ENCODE measurements at places on chromosomes 12 and 14.

- DNase-seq: no peak
These were observed 1.7 kb downstream of the OTX2 start for GRCh38 chr14:56808383-56809269.

DNA sequence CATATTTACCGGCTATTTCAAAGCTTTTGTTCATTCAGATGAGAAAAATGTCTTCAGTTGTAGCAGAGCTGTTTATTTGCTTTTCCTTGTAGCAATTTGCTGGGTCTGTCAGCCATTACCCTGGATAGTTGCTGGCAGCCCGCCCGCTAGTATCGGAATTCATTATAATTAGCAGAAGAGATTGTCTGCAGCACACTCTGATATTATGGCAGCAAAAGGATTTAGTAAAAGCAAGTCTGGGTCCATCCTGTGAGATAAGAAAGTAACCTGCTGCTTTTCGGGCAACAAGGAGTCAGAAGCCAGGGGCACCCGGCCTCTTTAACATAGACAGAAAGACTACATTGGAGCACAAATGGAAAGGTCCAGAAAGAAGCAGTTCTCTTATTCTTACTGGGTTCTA lies 6.1 kb upstream of the SLC35E3 start:
- no peak for DNase-seq

GRCh38 chr14:93050761-93051160 lies 65.0 kb downstream of the ITPK1 start:
- DNase-seq: no peak

- DNase-seq: no peak
These were observed 15.2 kb downstream of the ANHX start for GRCh38 chr12:133220521-133220920.

GRCh38 chr12:69671597-69671996 lies 27.5 kb downstream of the BEST3 start:
- DNase-seq: no peak

- DNase-seq: no peak
These were observed at the start of gene TMEM229B for GRCh38 chr14:67487937-67488893. TMEM229B (minus strand) TSS chr14:67488721; CDS start chr14:67473923, 14,798 bp downstream.

GRCh38 chr14:102907980-102908730 lies 14.3 kb upstream of the AMN start:
- no peak for DNase-seq

DNA sequence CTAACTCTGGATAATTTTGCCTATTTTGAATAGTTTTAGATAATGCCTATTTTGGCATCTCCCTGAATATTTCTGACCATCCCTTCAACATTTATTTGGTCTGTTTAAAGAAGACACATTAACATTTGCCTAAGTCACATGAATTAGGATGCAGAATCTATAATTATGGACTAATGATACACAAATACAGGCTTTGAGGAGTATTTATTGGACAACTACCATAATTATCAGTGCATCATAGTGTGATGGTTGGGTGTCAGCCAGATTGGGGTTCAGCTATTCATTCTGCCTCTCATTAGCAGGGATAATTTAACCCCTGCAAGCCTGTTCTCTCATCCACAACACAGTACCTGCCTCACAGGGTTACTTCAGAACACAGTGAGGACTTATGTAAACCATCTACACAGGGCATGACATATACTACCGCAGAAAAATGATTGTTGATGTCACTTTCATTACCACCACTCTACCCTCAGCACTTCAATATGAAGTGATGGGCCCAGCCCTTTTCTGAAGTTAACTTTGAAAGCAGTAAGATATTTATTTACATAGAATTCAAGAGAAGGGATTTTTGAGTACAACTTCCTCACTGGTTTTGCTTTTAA lies 14.4 kb downstream of the PRKCH start:
- no peak for DNase-seq

DNA sequence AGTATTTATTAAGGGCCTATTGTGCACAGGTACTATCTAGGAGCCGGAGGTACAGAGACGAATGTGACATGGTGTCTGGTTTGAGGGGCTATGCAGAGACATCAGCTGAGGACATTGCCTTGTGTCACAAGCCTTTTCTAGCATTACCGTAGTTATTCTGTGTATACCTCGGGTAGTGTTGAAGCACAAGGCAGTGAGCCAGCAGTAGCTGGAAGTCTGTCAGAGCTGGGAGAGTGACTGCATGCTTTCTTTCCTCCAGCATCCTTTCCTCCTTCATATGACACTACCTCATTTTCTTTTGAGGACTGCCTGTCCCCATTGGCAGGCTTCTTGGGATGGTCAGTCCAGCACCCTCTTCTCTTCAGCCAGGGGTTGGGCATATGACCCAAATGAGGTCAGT lies 77.0 kb downstream of the POLR3B start:
- no peak for DNase-seq

GRCh38 chr12:63090716-63091115 lies 60.3 kb downstream of the AVPR1A start:
- DNase-seq: no peak

GRCh38 chr14:73381380-73382013 lies 76.8 kb downstream of the NUMB start:
- no peak for DNase-seq

DNA sequence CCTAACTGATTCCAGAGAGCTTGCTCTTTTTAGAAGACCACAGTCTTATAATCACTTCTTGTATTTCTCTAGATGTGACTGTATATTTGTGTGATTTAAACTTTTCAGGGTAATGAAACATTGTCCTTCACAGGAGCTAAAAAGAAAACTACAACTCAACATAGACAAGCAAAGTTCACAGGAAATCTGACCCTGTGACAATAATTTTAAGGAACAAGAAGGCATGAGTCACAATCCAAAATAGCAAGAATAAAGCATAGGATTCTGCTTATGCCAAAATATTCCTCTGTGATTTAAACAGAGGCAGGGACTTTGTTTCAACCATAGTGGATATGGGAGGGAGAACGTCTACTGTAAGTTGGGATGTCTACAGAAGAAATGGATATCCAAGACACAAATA lies 44.3 kb downstream of the GPR65 start:
- DNase-seq: no peak

DNA sequence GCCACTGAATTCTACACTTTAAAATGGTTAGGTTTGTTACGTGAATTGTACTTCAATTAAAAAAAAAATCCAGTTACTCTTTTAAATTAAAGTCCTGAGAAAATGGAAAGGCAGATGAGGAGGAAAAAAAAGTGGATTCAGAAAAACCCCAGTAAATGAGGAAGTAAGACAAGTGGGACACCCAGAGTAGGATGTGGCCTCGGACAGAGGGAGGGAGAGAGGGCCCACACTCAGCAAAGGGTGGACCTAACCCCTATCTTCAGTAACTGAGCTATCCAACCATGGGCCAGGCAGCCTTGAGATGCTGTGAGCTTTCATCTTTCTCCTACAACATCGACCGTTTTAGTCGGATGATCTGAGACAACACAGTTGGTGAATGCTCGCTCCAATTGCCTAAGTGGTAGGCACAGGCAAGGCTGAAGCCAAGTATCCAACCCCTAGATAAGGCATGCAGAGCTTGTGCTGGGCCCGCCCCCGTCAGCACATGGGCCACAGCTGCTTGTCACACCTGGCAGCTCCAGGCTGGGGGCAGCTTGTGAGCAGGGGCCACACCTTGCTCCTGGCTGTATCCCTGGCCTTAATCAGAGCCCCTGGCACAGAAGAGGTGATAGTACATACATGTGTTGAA lies 142.1 kb downstream of the TTC7B start:
- no peak for DNase-seq

DNA sequence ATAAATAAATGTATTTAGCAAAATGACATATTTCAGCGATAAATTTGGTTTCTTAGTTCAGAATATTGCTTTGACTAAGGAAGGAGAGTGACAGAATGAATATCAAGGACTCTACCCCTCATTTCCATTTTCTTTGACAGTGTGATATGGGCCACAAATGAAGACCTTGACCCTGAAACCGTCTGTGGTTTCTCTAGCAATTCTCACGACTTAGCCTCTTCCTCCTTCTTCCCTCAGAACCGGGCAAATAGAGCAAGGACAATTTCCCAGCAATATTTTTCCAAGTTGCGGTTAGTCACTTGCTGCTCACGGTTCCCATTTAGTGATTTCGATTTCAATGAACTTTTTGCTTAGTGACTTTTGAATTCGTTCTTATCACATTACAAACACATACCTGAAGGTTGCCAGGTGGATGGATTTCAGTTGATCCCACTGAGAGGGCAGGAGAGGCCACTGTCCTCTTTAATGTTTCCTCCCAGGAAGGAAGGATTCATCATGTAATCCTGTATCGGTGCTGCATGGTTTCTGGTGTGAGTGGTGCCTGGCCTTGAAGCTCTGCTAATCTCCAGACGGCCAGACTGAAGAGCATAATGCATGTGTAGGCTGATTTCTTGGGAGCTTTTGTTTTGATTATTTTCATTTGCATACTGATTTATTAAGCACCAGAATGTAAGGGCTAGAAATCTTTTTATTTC lies 77.6 kb downstream of the CHST11 start:
- DNase-seq: no peak

- DNase-seq: no peak
These were observed 649.3 kb downstream of the RPS29 start for GRCh38 chr14:48936849-48937248.

- DNase-seq: no peak
These were observed 86.5 kb downstream of the DAD1 start for GRCh38 chr14:22502551-22502950.

DNA sequence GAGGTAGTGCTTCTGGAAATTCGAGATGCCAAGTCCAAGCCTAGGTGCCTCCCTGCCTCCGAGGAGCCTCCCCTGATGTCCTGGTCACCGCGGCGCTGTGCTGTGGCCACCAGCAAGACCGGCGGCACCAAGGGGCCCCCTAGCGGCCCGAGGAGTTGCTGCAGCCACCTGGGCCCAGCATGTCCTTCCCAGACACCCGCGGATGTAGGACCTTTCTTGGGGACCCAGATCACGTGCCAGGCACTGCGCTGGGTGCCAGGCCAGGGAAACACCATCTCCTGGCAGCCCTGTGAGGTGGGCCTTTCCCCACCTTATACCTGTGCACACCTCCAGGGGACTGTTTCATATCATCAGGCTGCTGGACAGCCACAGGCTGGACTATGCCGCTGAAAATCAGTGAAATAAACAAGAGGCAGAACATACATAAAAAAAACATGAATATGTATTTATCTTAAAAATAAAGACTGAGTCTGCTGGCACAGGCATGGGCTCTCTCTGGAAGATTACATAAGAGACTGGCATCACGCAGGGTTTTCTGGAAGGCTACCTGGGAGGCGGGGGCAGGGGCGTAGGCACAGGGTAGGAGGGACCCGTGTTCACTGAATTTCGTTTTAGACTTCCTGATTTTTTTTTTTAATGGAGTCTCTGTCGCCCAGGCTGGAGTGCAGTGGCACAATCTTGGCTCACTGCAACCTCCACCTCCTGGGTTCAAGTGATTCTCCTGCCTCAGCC lies 15.9 kb upstream of the HHIPL1 start:
- DNase-seq: no peak

DNA sequence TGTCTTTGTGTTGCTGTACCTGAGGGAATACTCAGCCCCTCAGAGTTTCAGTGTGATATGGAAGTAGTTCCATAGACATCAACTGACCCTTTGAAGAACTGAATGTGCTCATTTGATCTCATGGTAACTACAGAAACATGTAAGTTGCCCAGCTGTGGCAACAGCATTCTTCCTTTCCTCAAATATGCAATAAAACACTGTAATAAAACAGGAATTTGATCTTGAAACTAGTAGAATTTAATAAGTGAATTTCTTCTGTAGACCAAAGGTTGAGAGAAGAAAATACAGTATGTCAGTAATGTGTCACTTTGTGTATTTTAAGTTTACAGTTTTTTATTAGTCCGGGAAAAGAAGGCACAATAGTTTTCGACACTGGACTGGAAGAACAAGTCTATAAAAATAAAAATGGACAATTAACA lies 31.9 kb downstream of the KCTD10 start:
- no peak for DNase-seq
